ENCODE measurements at places on chromosomes 7 and 10.

GRCh38 chr7:81925530-81925929 is 155.7 kb upstream of the HGF start:
- DNase-seq, result no peak

GRCh38 chr10:131035779-131036178 is 275.7 kb downstream of the TCERG1L start:
- DNase-seq, result no peak

GRCh38 chr10:89773081-89773480 is 71.7 kb downstream of the KIF20B start:
- no peak for DNase-seq

DNA sequence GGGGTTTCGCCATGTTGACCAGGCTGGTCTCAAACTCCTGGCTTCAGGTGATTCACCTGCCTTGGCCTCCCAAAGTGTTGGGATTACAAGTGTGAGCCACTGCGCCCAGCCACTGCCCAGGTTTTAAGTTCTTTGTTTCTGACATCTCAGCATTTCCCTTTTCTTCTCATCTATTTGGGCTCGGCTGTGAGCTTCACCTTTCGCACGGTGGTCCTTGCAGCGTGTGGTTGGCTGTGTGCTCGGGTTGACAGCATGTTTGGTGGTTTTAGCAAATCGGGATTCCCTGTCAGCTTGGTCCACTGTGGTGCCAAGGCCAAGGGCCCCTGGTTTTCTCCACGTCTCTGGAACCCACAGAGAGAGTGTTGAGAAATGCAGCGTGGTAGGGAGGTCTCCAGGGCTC is 138.8 kb downstream of the DNAJB6 start:
- no peak for DNase-seq

GRCh38 chr7:120441850-120442249 is 168.9 kb downstream of the KCND2 start:
- no peak for DNase-seq

- DNase-seq, result no peak
Observed at GRCh38 chr10:909831-910230, 21.7 kb downstream of the LARP4B start.

DNA sequence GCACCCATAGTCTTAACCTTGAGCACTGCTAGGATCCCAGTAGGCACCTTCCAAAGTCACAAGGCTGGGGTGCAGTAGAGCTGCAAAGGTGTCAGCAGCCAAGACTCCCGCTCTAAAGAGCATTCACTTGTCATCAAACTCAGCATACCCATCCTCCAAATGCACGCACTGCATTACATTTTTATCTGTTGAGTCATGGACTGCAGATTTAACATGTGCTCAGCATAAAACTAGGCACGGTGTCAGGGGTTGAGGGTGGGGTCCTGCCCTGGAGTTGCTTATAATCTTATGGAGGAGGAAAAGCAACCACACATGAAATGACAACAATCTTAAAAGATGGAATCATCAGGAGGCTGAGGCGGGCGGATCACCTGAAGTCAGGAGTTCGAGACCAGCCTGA is 102.6 kb downstream of the PARP12 start:
- DNase-seq, result no peak

DNA sequence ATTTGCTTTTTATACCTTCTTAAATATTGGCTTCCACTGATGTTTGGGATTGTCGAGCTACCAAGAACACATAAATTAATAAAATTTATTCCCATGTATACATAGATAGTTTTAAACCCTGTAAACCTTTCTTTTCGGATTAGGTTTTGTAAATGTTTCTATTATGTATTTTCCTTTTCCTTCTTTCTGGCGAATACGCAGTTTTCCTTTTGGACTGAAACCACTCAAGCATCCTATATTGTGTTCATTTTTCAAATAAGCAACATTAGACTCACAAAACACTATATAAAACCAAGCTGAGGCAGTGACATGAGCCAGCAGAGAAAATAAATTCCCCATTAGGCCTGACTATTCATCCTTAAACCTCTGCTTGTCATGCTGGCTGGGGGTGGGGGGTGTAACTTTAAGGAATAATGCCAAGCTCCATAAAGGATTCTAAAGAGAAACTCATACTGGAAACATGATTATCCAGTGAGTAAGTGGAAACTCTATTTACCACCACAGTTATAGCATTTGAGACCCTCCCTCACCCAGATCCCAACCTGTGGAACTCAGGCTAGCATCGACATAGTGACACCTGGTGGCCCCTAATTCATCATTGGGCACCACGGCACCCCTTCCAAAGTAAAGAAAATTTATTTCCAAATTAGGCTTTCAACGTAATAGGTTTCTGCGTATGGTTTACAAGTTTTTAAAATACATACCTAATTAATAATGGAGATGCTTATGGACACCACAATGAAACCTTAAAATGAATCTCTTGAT is 86.5 kb upstream of the CELF2 start:
- DNase-seq, result no peak

DNA sequence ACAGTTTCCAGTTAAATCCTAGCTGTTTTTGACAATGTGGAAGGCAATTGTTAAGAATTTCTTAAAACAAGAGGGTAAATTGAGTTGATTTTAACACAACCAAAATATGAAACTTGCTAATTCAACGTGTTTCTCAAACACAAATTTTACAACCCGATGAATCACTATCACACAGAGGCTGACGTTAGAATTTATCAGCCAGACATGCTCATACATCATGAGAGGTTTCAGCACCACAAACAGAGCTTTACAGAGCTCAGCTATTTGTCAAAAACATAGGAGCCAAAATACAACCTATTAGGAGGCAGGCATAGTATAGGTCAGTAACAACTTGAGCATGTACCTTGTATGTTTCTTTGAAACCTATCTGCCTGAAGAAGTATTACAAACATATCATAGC is 36.1 kb downstream of the LRRN3 start:
- no peak for DNase-seq

DNA sequence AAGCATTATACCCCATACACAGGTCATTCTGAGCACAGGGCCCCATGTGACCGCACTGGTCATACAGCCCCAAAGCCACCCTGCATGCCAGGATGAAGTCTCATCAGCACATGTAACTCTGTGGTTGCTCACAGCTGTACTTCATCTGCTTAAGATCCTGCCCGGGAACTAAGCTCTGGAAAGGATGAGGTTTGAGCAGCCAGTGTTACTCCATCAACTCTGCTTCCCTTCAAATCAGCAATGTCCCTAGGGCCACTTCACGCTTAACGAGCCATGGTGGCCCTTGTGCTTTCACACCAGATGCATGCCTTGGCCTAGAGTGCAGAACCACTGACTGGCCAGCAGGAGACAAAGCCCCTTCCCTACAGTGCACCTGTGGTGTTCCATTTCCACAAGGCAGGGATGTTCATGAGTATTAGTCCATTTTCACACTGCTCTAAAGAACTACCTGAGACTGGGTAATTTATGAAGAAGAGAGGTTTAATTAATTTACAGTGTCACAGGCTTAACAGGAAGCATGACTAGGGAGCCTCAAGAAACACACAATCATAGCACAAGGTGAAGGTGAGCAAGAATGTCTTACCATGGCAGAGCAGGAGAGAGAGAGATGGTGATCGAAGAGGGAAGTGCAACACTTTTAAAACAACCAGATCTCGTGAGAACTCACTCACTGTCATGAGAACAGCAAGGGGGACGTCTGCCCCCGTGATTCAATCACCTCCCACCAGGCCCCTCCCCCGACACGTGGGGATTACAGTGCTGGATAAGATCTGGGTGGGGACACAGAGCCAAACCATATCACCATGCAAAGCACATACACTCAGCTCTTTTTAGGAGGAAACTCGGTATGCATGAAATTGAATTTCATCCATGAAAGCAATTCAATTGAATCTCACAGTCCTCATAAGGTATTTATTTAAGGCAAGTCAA is 149.0 kb upstream of the CDCA7L start:
- no peak for DNase-seq

Measured in activated CD8-positive, alpha-beta memory T cell treated with anti-CD3 and anti-CD28 coated beads, Interleukin-2, amount 50 U/mL, for 4 hours (primary cell).